Fibroblast of villous mesenchyme (primary cell): ENCODE measurements at places on chromosomes 12 and 14.
A peak's percentile ranks its signal among the peaks of the same experiment; 100 is the strongest.

DNA sequence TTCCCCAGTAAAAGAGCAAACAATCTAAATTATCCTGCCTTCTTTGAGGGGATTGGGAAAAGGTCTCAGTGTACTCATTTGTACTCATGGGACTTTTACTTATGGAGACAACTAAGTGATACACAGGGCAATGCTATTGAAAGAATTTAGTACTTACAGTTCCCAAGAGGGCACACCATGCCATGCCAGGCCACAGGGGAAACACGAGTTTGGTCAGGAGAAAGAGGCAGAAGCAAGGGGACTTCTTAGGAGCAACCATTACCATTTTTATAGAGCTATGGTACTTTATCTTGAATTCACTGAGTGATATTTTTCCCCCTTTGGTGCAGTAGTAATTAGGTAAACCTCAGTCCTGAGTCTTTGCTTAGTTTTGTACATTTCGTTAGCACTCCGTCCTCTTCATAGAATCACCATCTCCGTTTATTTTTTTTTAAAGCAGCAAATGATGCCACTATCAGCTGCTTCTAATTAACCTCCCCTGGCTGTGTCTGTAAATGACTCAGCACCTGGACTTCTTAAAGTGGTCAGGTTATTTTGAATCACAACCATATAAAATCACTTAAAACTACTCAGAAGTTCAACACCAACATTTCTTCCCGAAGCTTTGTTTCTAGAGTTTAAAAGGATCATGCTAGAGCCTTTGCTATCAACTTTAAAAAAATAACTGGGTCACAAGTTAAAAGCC, 5.9 kb upstream of the WASHC3 start:
- peak; percentile 70 for DNase-seq

GRCh38 chr12:2251526-2252209, 198.9 kb downstream of the CACNA1C start:
- no peak for DNase-seq

GRCh38 chr14:92613008-92613658, 99.6 kb downstream of the RIN3 start:
- peak; percentile 20 for DNase-seq

DNA sequence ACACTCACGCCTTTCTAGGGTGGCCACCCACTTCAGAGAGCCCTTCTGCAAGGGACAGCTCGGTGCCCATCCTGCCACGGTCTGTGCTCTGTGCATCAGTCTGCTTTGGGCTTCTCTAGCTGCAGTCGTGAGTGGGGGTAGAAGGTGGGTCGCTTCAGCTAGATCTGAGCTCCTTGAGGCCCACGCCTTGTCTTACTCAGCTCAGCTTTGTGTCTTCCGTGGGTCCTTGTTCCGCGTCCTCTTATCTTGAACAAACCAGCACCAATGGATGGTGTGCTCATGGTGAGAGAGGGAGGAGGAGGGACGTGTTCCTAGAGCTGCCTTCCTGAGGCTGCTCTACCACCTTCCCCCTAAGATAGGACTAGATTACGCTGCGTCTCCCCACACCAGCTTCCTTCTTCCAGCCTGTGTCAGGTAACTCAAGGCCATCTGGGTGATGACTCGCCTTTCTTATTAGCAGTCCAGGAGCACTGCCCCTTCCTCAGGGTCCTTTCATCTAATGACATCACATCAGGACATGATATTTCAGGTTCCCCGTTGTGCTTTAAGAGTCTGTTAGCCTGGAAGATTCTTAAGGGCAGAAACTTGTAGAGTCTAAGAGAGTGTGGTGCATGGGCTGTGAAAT, 118.8 kb downstream of the TSPAN9 start:
- DNase-seq, result no peak

GRCh38 chr12:43914923-43915468, 79.1 kb downstream of the TMEM117 start:
- no peak for DNase-seq
